Colonic mucosa (tissue), 4 donors: ENCODE measurements at places on chromosomes 4 and X. TPM values are rescaled to one million over a fixed set of nuclear protein-coding genes. Genes with fewer than 3 reads are reported as not detected.

DNA sequence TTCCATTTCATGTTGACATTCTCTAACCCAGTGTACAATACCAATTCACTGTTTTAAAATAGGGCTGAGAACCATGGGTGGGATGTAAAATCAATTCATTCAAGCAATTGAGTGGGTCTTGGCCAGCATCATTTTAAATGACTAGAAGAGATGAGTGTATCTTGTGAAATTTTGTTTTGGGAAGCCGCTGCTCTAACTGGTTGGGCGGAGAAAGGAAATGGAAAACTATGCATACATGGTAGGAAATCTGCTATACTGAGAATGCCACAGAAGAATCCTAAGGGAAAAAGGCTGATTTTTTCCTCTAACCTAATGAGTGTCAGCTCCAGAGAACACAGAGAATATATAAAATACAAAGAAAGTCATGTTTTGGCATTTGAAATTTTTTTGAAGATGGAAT is 54.8 kb upstream of the DCLK2 start:
- H3K36me3 ChIP-seq = no peaks in the 10 kb centered on the region
- H3K4me1 ChIP-seq = no peaks in the 10 kb centered on the region
- H3K27me3 ChIP-seq = no peaks in the 10 kb centered on the region
- no peak overlapping the region for H3K27ac ChIP-seq
- H3K4me3 ChIP-seq = no peak overlapping the region

DNA sequence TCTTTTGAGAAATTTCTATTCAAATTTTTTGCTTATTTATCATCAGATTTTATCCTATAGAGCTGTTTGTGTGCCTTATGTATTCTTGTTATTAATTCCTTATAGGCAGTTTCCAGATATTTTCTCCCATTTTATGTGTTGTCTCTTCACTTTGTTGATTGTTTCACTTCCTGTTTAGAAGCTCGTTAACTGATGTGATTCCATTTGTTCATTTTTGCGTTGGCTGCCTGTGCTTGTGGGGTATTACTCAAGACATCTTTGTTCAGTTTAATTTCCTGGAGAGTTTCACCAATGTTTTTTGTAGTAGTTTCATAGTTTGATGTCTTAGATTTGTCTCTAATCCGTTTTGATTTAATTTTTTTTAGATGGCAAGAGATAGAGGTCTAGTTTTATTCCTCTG is 14.6 kb downstream of the ZNF718 start:
- no peaks in the 10 kb centered on the region for H3K4me1 ChIP-seq
- H3K4me3 ChIP-seq = no peak overlapping the region
- no peak for DNase-seq
- peaks cover 9% of the 10 kb centered on the region for H3K36me3 ChIP-seq

- DNase-seq = no peak
- H3K4me1 ChIP-seq = no peaks in the 10 kb centered on the region
- H3K27ac ChIP-seq = no peak overlapping the region
- H3K27me3 ChIP-seq = no peaks in the 10 kb centered on the region
These were observed 43.7 kb downstream of the SLC10A7 start for GRCh38 chr4:146478009-146478408.

GRCh38 chr4:151012820-151013219 is 2.3 kb downstream of the LRBA start:
- H3K4me1 ChIP-seq = no peaks in the 10 kb centered on the region
- no peaks in the 10 kb centered on the region for H3K36me3 ChIP-seq
- DNase-seq = peak; percentile 54
- H3K4me3 ChIP-seq = peak overlapping the region; percentile 78

DNA sequence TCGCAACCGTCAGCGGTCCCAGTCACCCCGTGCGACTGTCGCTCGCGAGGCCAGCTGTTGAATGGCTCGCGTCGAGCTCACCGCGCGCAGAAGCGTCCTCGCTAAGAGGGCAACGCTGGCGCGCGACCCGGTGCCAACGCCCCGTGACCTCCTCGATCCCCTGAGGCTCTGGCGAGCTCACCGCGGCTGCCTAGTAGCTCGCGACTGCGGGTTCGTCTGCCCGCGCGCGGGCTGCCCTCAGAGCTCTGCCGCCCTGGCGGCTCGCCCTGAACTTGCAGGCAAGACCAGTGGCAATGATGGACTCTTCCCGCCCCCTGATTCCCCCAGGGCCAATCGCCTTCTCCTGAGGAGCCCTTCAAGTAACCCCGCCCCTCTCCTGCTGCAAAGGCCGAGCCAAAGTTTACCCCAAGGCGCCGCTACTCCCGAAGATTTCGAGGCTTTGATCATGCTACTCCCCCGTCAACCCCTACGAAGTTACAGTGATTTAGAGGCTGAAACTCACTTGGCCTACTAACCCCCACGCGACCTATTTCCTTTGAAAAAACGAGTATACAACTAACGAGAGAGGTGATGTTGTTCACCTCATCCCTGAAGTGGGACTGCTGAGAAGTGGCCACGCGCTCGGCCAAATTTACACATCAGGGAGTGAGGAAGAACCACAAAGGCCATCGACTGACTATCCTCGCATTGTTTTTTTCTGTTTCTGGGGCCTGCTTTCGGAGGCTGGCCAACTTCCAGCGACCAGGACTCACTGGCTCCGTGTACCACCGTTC is 37.5 kb downstream of the PGRMC1 start:
- H3K36me3 ChIP-seq = no peaks in the 10 kb centered on the region
- H3K4me3 ChIP-seq = peak overlapping the region; percentile 0
- DNase-seq = peak; percentile 79
- H3K27ac ChIP-seq = no peak overlapping the region

DNA sequence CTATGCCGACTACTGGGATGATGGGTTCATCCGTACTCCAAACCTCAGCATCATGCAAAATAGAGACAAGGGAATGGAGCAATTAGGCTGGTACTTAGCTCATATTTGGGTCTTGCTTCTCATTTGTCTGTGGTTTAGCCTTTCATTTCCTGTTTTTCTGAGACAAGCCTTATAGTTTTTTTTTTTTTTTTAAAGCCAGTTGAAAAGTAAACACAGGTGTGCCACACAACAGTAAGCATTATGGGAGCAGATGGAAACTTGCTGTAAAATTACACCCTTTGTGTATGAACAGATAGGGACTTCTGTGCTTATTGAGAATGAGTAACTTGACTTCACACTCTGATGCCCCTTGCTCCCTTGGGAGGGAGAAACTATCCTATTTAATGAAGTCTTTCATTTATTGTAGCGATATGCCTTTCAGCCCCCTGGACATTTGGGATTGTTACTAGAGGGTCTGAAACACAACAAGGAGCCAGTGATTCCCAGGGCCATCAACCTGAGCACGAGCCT is 13.7 kb downstream of the RASSF6 start:
- H3K4me1 ChIP-seq = peaks cover 23% of the 10 kb centered on the region
- H3K27ac ChIP-seq = peak overlapping the region; percentile 81
- no peak overlapping the region for H3K4me3 ChIP-seq
- DNase-seq = peak; percentile 50
- H3K27me3 ChIP-seq = no peaks in the 10 kb centered on the region

- DNase-seq = no peak
- H3K27ac ChIP-seq = no peak overlapping the region
- no peaks in the 10 kb centered on the region for H3K36me3 ChIP-seq
These were observed 280.2 kb upstream of the GALNTL6 start for GRCh38 chr4:171532968-171533367.

The KLKB1 gene
- 0.50 TPM for total RNA-seq

The PYURF gene
- 58.6 TPM for total RNA-seq

The PCSK1N gene
- total RNA-seq = 6.0 TPM

The MAGEE2 gene
- 0.10 TPM for total RNA-seq
